ENCODE measurements at places on chromosomes 7 and 10. TPM values are rescaled to one million over a fixed set of nuclear protein-coding genes. Genes with fewer than 3 reads are reported as not detected.

SEMA3D gene
- total RNA-seq = 3.4 TPM

CACNA2D1 gene
- total RNA-seq = 9.3 TPM

CUTC gene
- 10.3 TPM for total RNA-seq

- H3K27me3 ChIP-seq = no peaks in the 10 kb centered on the region
- no peaks in the 10 kb centered on the region for H3K36me3 ChIP-seq
- H3K4me1 ChIP-seq = no peaks in the 10 kb centered on the region
- no peak for DNase-seq
- H3K4me3 ChIP-seq = no peak overlapping the region
These were observed 683.8 kb upstream of the ANKRD30A start for GRCh38 chr10:36441557-36441956.

GRCh38 chr7:21550821-21551531, 8.1 kb downstream of the DNAH11 start:
- H3K27ac ChIP-seq = no peak overlapping the region
- no peak for DNase-seq
- H3K36me3 ChIP-seq = no peaks in the 10 kb centered on the region
- H3K27me3 ChIP-seq = peaks cover 4% of the 10 kb centered on the region
- H3K4me1 ChIP-seq = no peaks in the 10 kb centered on the region

DNA sequence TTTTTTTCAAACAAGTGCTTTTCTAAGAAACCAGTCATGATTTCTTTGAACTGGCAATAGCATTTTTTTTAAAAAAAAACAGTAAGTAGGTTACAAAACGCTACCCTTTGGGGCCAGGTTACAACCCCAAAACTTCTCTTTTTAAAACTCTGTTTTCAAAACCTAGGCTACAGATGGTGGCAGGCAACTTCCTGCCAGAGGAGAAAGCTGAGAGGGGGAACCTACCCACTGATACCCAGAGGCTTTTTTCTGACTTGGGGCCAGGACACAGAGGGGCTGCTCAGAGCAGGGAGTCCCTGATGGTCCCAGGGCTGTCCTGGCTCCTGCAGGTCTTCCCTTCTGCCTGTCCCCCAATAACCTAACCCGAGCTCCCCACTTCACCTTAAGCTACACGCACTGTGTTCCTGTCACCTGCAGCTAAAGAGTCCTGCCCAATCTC, 6.9 kb downstream of the STN1 start:
- H3K4me1 ChIP-seq = peaks cover 45% of the 10 kb centered on the region
- no peak for DNase-seq
- H3K4me3 ChIP-seq = no peak overlapping the region
- H3K36me3 ChIP-seq = no peaks in the 10 kb centered on the region

DNA sequence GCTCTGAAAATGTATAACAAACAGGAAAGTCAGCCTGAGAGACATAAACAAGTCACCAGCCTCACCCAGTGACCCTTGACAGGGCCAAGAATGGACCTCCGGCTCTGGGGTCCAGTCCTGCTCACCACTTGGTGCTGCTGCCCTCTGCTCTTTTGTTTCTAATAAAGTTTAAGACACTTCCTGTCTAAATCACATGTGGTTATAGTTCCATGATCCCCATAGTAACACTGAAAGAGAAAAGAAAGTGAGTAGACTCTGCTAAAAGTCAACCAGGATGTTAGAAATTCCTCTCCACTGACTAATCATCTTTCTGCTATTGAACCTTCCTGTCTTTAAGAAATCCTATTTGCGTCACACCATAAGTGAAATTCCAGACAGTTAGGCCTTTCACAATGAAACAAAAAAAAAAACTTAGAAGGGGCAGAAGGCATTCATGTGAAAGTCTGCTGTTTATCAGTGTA, 179.2 kb upstream of the BET1 start:
- H3K4me3 ChIP-seq = no peak overlapping the region
- no peaks in the 10 kb centered on the region for H3K27me3 ChIP-seq
- peak overlapping the region; percentile 43 for H3K27ac ChIP-seq
- peaks cover 5% of the 10 kb centered on the region for H3K4me1 ChIP-seq

GRCh38 chr10:3136336-3136735, 36.2 kb downstream of the PITRM1 start:
- H3K4me3 ChIP-seq = no peak overlapping the region
- no peaks in the 10 kb centered on the region for H3K27me3 ChIP-seq
- no peak for DNase-seq

DNA sequence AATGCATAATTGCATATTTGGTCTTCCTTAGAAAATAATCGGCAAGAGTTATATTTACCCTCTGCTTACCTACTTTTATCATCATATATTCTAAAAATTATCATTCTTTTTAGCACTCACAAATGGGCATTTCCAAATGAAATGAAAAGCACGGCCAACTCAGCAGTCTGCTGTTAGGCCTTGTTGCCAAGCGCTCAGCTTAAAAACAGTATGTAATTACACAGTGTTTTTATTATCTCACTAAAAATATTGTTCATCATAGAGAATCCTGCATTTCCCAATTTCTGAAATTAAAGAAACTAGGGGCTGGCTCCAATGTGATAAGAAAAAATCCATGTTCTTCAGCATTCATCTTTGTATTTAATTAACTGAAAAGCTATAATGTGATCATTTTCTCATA, 391.7 kb upstream of the ADARB2 start:
- no peak overlapping the region for H3K4me3 ChIP-seq
- no peaks in the 10 kb centered on the region for H3K4me1 ChIP-seq
- no peak overlapping the region for H3K27ac ChIP-seq
- no peaks in the 10 kb centered on the region for H3K27me3 ChIP-seq

DNA sequence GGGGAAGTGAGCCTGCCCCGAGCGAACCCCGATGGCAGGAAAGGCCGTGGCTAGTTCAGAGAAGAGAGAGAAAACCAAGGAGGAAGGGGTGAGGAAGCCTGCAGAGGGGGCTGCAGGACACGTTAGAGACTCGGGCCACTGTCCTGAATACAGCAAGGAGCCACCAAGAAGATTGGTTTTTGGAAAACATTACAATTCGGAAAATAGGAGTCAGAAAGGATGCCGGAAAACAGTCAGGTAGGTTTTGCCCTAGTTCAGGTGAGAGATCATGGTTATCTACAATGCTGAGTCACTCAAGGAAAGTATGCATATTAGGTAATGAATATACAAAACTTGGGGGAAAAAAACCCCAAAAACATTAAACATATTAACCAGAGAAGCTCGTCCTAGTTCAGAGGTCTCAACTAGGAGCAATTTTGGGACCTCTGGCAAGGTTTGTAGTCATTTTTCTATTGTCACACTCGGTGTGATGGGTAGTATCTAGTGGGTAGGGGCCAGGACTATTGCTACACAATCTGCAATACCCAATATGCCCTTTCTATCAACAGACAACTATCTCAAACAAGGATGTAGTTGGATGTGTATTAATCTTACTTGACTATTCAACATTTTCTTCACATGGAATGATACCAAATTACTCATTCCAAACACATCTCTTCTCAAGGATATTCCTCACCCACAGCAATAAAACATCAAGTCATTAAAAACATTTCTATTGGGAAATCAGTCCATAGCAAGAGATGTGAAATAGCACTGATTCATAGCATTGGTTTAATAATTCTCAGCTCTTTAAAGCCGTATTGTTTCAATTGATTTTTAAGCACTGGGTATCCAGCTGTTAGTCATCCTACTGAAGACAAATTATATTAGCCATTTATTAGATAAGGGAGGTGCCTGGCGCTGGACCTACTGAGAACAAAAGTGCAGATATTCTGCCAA, 74.4 kb upstream of the RSU1 start:
- no peaks in the 10 kb centered on the region for H3K27me3 ChIP-seq
- peak overlapping the region; percentile 10 for H3K27ac ChIP-seq
- DNase-seq = peak; percentile 84
- H3K4me1 ChIP-seq = peaks cover 15% of the 10 kb centered on the region
- H3K36me3 ChIP-seq = no peaks in the 10 kb centered on the region
- no peak overlapping the region for H3K4me3 ChIP-seq

DNA sequence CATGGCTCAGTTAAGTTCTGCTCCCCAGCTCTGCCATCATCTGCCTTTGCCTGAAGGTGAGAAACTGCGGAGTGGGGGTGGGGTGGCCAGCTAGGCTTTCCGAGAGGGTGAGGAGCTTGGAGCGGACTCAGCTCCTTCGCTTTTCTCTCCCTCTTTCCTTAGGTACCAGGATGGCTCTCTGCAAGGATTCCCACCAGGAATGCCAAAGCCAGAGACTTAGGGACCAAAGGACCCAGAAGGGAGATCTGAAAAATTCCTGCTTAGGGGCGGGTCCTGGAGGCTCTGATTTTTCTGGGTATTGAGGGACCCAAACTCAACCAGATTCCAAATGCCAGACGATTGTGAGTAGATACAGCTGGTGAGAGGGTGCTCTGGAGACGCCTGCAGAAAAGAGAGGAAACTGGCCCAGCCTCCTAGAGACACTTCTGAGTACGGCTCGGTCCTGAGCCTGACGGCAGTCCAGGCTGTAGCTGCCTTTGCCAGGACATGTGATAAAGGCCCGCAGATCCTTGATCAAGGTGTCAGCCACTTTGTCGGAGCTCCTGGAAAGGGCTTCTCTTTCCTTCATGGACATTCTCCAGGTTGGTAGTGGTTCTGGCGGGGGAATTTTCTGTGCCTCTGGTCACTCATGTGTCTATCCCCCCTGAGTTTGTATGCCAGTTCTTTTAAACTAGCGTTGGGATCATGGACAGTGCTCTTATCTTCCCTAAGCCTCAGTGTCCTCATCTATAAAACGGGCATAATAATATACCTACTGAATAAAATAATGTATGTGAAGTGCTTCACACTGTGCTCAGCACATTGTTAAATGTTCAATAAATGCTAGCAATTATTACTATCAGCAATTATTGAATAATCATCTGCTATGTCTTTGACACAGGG, 42.5 kb upstream of the BTRC start:
- peaks cover 16% of the 10 kb centered on the region for H3K4me1 ChIP-seq
- no peak overlapping the region for H3K4me3 ChIP-seq
- H3K27ac ChIP-seq = no peak overlapping the region
- peaks cover 47% of the 10 kb centered on the region for H3K27me3 ChIP-seq
- H3K36me3 ChIP-seq = no peaks in the 10 kb centered on the region

DNA sequence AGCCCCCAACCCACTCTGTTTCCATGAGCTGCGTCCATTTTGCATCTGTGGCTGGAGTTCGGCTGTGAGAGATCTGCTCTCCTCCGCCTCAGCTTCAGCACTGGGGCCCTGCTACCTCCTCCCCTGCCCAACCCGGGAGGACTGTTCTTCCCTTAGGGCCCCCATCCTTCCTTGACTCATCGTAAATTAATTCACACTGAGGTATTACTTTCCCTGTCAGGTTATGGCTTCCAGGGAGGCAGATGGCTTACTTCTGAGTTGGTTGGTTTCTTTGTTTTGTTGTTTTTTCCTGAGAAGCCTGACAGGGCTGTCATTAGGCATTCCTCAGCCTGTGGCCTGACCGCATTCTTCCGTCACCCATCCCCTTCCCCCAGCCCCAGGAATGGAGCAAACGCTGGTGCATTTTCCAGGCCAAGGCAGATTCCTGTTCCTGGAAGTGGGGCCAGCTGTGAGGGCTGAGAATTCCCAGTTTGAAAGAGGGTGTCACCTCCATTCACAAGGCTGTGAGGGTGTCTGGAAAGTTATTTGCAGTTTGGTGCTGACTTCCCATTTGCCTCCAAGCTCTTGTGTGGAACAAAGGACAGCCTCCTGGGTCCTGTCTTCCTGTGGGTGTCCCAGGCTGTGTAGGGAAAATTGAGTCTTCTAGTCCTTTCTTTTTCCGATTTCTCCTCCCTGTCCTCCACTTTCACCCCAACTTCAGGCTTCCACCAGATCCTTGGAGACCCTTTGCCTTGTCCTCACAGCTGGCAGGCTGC, 11.7 kb downstream of the CPA5 start:
- DNase-seq = no peak
- no peaks in the 10 kb centered on the region for H3K36me3 ChIP-seq
- H3K27ac ChIP-seq = peak overlapping the region; percentile 93
- H3K4me3 ChIP-seq = no peak overlapping the region
- H3K4me1 ChIP-seq = peaks cover 45% of the 10 kb centered on the region
- no peaks in the 10 kb centered on the region for H3K27me3 ChIP-seq

DNA sequence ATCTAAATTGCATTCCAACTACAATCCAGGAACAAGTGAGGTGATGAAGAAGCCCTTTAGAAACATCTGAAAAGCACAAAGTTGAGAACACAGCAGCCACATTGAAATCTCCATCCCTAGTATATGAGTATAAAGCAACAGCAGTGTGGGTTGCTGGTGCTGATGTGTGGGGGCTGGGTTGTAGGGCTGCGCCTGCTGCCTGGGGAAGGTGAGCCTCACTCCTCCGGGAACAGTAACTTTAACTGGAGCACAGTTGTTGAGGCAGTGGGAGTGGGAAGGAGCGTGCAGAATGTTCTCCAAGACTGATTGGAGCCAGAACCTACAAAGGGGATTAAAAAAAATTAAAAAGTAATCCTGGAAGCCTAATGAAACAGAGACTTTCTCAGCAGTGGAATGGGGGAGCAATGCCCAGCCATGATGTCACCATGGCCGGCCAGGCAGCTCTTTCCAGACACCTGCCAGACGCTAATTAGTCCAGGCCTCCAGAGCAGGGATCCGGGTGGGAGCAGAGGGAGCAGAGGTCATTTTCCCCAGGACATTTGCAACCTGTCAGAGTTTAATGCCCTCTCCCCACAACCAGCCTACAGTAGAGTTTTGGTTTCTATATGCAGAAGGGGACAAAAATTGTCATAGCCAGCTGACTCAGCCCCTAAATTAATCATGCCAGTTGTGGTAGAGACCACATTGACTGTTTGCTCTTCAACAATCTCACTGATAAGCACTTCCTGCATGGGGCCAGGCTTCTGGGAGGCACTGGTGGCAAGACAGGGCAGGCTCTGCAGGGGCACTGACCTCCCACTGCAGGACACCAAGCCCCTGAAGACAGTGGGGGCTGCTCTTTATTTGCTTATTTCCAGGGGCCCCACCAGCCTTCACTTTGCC, 133.0 kb upstream of the ZNF32 start:
- no peaks in the 10 kb centered on the region for H3K27me3 ChIP-seq
- no peak overlapping the region for H3K27ac ChIP-seq
- H3K36me3 ChIP-seq = no peaks in the 10 kb centered on the region
- no peak overlapping the region for H3K4me3 ChIP-seq

GRCh38 chr7:12385364-12385786, 18.3 kb downstream of the VWDE start:
- no peaks in the 10 kb centered on the region for H3K36me3 ChIP-seq
- DNase-seq = no peak
- no peaks in the 10 kb centered on the region for H3K4me1 ChIP-seq
- no peak overlapping the region for H3K27ac ChIP-seq

DNA sequence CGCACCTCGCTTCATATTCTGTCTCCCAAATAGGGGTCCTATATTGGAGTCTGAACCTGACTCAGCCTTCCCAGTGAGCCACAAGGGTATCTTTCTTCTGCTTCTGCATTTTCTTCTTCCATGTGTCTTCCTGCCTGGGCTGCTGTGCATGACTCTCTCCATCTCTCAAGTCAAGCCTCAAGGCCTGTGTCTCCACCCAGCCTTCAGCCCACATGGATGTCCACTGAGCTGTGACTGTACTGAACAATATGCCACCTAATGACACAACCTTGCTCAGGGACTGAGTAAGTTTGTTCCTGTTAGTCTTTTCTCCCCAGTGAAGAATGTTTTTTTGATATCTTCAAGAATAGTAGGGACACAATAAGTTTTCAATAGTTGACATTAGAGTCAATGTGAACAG, 162.7 kb upstream of the TBX20 start:
- no peaks in the 10 kb centered on the region for H3K36me3 ChIP-seq
- H3K4me3 ChIP-seq = no peak overlapping the region
- no peak for DNase-seq
- no peak overlapping the region for H3K27ac ChIP-seq

GRCh38 chr7:122304319-122304975, at the start of gene FEZF1:
FEZF1 (minus strand) TSS chr7:122304750; CDS start chr7:122304437, 313 bp downstream.
- peaks cover 100% of the 10 kb centered on the region for H3K27me3 ChIP-seq
- H3K27ac ChIP-seq = no peak within 1 kb of the TSS
- peak within 1 kb of the TSS; percentile 37 for H3K4me3 ChIP-seq
- H3K36me3 ChIP-seq = no peaks in the 10 kb centered on the region
